ENCODE measurements at places on chromosomes 4 and X. TPM values are rescaled to one million over a fixed set of nuclear protein-coding genes. Genes with fewer than 3 reads are reported as not detected.

DNA sequence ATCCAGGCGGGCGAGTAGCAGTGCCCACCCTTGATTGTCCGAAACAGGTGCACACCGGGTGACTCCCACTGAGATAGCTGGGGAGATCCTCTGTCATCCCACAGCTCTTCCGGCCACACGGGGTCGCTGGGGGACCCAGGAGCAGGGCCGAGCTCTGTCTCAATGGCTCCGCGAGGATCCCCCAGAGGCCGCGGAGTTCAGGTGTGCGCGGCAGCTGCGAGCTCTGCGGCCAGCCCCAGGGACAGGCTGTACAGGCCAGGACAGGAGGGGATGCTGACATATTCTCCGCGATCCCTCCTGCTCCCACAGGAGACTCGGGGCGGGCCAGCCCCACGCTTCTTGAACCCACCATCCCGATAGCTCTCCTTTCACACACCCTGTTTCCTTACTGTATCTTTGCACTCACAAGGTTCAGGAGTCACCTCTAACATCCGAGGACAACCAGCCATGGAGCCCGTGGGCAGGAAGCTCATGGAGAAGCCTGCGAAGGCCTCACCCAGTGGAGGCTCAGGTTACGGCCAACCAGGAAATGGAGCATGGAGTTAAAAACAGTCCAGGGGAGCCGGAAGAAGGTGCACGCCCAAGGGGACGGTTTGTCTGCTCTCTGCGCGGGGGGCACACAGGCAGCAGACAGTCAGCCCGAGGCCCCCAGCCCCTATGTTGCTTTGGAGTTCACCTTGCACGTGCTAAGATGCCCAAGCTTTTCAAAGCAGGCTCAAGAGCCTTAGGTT lies 77.9 kb upstream of the AMELX start:
- no peak for DNase-seq

DNA sequence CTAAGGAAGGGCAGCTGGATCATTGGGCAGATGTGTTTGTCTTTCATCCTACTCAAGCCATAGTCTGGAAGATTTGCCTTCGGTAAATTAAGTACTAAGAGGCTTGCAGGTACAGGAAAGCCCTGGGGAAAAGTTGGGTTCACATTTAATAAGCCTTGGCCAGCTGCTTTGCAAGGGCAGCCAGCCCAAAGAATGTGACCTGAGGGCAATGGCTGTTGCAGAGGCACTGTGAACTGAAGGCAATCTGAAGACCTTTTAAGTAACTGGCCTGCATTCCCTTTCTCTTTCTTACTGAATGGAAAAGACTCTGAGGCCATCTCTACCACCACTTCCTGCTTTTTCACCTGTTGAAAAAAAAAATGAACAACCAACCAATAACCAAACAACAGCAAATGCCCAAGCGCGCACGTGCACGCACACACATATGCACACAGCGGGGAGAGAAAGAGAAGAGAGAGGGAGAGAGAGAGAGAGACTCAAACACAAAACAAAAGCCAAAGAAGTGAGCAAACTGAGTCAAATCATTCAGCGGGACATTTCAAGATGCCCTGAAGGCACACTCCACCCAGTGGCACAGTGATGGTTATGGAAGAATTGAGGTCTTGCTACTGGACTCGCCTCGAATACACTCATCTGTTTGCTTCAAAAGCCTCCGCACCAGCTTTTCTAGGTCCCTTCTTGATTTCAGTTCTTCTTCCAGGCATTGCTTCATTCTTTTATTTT lies 19.6 kb downstream of the CD40LG start:
- DNase-seq: no peak

DNA sequence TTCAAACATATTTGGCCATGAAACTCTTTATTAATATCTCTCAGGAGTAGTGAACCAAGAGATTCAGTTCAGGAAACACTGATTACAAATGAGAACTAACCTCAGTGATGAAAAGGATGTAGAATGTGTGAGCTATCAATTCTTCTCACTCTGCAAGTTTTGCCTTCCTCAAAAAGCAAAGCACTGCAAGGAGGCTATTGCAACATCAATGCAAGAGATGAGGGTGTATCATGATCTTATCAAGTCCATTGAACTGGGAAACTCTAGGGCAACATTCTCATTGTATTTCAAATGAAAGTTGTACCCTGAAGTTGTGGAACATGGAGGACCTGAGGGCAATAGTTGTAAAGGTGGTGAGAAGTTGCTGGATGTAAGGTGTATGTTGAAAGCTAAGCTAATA lies 56.4 kb upstream of the VEGFC start:
- no peak for DNase-seq

DNA sequence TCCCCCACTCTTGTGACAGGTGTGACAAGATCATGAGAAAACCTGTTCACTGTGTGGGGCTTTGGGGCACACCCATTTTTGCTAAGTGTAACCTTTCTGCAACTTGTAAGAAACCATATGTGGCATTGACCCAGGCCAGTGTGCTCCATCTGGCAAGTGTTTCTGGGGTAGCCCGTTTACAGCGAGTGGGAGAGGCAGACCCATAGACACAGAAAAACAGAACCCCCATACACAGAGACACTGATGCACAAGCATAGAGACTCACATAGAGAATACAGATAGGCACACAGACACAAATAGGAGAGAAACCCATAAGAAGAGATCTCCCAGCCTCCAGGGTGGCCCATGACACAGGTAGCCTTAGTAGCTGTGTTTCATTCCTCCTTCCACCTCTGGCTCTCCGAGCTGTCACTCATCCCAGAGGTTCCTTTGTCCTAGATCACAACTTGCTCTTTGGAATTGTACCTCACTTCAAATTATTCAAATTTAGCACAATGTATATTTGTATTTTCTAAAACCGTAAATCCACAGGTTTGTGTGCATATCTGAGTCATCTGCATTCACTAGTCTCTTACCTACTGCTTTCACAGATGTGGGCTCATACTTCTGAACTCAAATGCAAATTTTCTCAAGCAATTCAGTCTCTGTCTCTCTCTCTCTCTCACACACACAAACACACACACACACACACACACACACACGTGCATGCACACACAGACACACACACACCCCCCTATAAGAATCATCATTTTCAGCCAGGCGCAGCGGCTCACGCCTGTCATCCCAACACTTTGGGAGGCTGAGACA lies 114.4 kb downstream of the SH3KBP1 start:
- DNase-seq: no peak

DNA sequence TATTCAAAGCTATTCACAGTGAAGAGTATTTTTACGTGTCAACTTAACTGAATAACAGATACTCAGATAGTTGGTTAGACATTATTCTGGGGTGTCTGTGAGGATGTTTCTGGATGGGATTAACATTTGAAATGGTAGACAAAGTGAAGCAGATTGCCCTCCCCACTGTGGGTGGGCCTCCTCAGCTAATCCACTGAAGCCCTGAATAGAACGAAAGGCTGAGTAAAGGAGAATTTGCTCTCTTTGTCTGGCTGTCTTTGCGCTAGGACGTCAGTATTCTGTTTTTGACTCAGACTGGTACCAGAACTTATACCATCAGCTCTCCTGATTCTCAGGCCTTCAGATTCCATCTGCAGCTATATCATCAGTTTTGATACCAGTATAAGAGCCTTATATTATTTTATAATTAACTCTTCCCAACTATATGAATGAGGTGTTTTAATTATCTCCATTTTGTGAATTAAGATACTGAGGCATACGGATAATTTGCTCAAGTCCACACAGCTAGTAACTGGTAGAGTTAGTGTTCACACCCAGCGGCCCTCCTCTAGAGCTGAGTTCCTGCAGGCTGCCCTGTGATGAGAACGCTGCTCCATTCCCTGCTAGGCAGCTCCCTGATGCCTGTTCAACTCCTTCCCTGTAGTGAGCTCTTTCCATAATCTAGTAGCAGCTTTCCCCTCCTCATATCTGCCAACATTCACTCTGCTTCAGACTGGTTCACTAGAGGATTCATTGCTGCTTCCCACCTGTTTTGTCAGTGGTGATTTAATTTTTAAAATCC lies 87.5 kb downstream of the RBM46 start:
- no peak for DNase-seq

DNA sequence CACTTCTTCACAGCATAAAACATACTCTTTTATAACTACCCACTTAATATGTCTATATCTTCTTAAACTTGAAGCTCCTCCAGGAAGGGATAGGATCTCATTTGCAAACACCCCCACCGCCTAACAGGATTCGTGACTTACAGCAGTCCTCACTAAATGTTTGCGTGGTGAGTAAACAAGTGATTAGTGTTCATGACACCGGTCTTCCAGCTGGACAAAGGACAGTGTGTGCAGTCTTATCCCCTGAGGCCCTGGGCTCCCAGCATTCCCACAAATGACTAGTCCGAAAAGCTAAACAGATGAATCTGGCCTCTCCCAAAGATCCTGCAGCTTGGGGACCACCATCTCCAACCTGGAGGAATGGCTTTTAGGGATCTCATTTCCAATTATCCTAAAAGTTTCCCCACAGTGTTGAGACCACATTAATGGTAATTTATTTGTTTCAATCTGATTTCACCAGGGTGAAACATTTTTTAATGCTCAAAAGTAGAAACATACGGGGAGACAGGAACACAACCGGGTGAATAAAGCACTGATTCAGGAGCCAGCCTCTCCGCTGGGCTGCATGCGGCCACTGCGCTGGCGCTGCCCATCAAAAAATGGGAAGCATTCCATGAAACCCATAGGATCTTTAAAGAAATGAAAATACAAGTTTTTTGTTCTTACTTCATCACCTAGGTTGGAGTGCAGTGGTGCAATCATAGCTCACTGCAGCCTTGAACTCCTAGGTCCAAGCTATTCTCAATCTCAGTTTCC lies 69.2 kb downstream of the HADH start:
- DNase-seq: no peak

DNA sequence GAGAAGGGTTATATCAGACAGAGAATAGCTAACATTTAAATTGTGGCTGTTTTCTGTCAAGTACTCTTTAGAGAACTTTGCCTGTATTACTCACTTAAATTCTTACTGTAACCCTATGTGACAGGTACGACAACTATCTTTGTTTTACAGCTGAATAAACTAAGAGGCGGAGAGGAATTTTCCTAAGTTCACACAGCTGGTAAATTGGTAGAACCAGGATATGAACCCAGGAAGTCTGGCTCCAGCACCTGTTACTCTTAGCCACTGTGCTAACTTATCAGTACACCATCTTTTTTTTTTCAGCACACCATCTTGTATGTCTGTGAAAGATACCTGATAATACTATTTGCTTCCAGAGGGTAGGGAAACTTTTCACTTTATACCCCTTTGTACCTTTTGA lies 2.0 kb upstream of the SYP start:
- DNase-seq: no peak

- DNase-seq: no peak
Observed at GRCh38 chr4:137389911-137390520, 142.3 kb downstream of the PCDH18 start.

GRCh38 chr4:99816545-99817308 lies at the start of gene DAPP1:
Gene DAPP1 (plus strand): TSS chr4:99816827. CDS start chr4:99816914, 87 bp downstream.
- peak; percentile 63 for DNase-seq

- DNase-seq: no peak
Observed at GRCh38 chr4:2935762-2936743, 27.2 kb downstream of the NOP14 start.

SPANXB1 gene
- total RNA-seq: not detected

DIAPH2 gene
- 17.1 TPM for total RNA-seq

Measured in esophagus squamous epithelium (tissue), 5 donors.